ENCODE measurements at places on chromosomes 6 and 20.
A peak's percentile ranks its signal among the peaks of the same experiment; 100 is the strongest.

DNA sequence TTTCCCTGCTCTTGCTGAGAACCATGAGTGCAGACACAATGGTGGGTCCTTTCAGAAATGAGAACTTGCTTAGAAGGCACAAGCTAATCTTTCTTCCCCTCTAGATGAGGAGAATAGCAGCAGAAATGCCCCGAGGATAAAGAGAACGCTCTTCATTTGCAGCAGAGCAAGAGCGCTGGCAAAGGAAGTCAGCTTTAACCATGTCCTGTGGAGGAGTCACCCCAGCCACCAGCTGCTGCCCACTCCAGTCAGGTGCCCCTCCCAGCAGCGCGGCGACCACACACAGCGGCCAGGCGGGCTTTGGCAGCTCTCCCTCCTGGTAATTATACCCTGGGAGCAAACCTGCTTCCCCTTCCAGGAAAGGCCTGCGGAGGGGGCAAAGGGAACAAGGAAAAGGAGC lies 42.4 kb upstream of the EMILIN3 start:
- H3K27me3 ChIP-seq, result no peaks in the 10 kb centered on the region
- DNase-seq, result no peak
- no peak overlapping the region for H3K4me3 ChIP-seq
- H3K36me3 ChIP-seq, result peaks cover 86% of the 10 kb centered on the region
- H3K27ac ChIP-seq, result no peak overlapping the region

DNA sequence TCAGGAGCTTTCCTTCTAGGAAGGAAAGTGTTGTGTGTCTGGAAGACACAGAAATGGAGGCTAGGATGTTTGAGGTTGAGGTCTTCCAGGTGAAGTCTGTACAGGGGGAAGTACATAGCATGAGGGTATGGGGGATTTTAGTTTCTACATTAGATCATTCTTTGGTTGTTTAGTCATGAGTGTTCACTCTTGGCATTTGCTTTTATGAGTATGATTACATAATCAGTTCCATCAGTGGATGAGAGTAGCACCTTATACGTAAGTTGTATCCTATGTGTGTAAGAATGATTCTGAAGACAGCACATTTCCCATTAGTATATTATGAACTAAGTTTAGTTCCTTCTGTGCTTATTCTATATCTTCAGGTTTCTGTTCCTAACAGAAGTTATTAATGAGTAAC lies 1.9 kb downstream of the CDYL start:
- H3K36me3 ChIP-seq, result no peaks in the 10 kb centered on the region
- no peaks in the 10 kb centered on the region for H3K27me3 ChIP-seq
- peaks cover 18% of the 10 kb centered on the region for H3K4me1 ChIP-seq
- DNase-seq, result no peak
- H3K4me3 ChIP-seq, result no peak overlapping the region

- H3K4me3 ChIP-seq, result no peak overlapping the region
- H3K27me3 ChIP-seq, result no peaks in the 10 kb centered on the region
- peak; percentile 64 for DNase-seq
- no peaks in the 10 kb centered on the region for H3K36me3 ChIP-seq
- H3K4me1 ChIP-seq, result peaks cover 5% of the 10 kb centered on the region
- no peak overlapping the region for H3K27ac ChIP-seq
Measured at GRCh38 chr20:2172305-2173175, 70.9 kb downstream of the STK35 start.

DNA sequence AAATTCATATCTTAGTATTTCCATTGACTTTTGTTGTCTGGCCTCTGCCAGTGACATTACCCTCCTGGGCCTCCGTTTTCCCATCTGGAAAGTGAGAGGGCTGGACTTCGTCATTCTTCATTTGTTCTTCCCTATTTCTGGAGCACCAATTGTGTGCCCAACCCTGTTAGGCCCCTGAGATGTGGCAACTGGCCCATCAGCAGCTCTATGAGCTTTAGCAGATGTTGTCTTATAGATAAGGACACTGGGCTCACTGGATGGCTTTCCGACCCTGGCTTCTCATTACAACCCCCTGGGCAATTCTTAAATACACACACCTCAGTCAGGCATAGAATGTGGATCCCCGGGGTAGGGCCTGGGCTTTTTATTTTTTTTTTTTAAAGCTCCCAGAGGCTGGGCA lies 14.7 kb downstream of the PABPC1L start:
- peaks cover 22% of the 10 kb centered on the region for H3K36me3 ChIP-seq
- no peak for DNase-seq
- H3K27me3 ChIP-seq, result no peaks in the 10 kb centered on the region

DNA sequence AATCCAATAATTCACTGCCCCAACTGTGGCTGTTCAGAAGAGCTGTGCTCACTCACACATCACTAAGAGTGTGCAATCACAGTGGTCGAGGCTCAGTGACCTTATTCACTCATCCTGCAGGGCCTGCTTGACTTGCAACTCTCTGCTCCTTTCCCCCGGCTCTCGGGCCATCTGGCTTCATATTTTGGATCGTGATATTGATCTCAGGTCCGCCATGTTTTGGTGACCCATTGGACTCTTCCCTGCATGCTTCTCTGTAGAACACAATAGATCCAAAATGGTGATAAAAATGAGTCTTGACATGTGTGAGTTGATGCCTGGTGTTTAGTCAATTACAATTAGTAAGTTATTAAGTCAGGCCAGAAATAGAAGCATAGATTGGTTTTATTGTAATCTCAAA lies 313.9 kb upstream of the SOX4 start:
- no peak for DNase-seq
- H3K27ac ChIP-seq, result no peak overlapping the region
- H3K4me1 ChIP-seq, result no peaks in the 10 kb centered on the region
- H3K36me3 ChIP-seq, result no peaks in the 10 kb centered on the region
- no peaks in the 10 kb centered on the region for H3K27me3 ChIP-seq

DNA sequence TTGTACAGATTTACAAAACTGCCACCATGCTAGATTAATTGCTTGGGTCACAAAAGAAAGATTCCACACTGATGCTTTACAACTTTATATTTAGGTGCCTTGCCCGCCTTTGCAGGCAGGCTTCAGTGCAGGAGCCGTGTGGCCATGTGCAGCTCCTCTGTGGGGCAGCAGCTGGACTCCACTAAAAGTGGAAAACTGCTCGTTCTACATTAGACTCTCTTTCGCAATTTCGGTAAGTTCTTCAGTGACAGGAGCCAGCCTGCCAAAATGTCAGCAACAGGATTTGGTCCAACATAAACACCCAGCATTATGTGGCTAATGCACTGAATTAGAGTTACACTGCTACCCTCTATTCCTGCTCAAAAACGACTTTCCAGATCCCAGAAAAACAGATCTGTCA lies 174.4 kb upstream of the KCNK16 start:
- no peak overlapping the region for H3K27ac ChIP-seq
- no peaks in the 10 kb centered on the region for H3K4me1 ChIP-seq
- DNase-seq, result no peak
- H3K36me3 ChIP-seq, result no peaks in the 10 kb centered on the region
- peaks cover 5% of the 10 kb centered on the region for H3K27me3 ChIP-seq

- no peak overlapping the region for H3K27ac ChIP-seq
- H3K36me3 ChIP-seq, result no peaks in the 10 kb centered on the region
- no peaks in the 10 kb centered on the region for H3K4me1 ChIP-seq
- H3K27me3 ChIP-seq, result no peaks in the 10 kb centered on the region
Measured at GRCh38 chr6:74439123-74439811, 743.3 kb downstream of the CD109 start.

DNA sequence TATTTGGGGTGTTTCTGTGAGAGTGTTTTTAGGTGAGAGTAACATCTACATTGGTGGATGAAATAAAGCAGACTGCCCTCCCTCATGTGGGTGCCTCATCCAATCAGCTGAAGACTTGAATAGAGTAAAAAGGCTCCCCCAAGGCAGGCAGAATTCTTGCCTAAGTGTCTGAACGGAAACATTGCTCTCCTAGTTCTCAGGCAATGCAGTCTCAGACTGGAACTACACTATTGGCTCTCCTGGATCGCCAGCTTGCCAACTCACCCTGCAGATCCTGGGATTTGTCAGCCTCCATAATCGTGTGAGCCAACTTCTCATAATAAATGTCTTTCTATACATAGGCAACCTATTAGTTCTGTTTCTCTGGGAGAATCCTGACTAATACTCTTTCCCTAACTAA lies 5.5 kb upstream of the TMEM170B start:
- DNase-seq, result no peak
- no peak overlapping the region for H3K27ac ChIP-seq
- H3K36me3 ChIP-seq, result no peaks in the 10 kb centered on the region
- H3K4me1 ChIP-seq, result peaks cover 7% of the 10 kb centered on the region
- no peak overlapping the region for H3K4me3 ChIP-seq
- H3K27me3 ChIP-seq, result no peaks in the 10 kb centered on the region

GRCh38 chr6:154080461-154081189 lies 41.6 kb downstream of the OPRM1 start:
- no peaks in the 10 kb centered on the region for H3K36me3 ChIP-seq
- H3K27ac ChIP-seq, result no peak overlapping the region
- no peak overlapping the region for H3K4me3 ChIP-seq
- DNase-seq, result no peak

- no peak overlapping the region for H3K4me3 ChIP-seq
- no peak overlapping the region for H3K27ac ChIP-seq
- H3K36me3 ChIP-seq, result no peaks in the 10 kb centered on the region
Measured at GRCh38 chr6:104003803-104004516, 855.8 kb downstream of the HACE1 start.

DNA sequence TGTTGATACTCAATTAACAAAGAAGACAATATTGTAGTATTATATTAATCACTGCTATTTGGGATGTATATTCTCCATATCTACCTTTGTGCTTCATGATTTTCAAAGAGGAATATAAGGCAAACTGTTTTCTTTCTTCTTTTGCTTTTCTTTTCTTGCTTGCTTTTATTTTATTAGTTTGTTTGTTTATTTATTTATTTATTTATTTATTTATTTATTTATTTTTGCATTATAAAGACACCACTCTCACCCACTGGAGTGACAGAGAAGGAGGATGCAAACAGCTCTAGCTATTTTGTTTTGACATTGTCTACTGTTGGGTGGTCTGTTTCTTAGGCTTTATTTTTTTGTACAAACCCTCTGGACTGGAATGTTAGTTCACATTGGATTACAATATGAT lies 1352.7 kb downstream of the HACE1 start:
- H3K36me3 ChIP-seq, result no peaks in the 10 kb centered on the region
- no peaks in the 10 kb centered on the region for H3K4me1 ChIP-seq
- no peak overlapping the region for H3K4me3 ChIP-seq
- H3K27me3 ChIP-seq, result no peaks in the 10 kb centered on the region
- no peak for DNase-seq
- H3K27ac ChIP-seq, result no peak overlapping the region

DNA sequence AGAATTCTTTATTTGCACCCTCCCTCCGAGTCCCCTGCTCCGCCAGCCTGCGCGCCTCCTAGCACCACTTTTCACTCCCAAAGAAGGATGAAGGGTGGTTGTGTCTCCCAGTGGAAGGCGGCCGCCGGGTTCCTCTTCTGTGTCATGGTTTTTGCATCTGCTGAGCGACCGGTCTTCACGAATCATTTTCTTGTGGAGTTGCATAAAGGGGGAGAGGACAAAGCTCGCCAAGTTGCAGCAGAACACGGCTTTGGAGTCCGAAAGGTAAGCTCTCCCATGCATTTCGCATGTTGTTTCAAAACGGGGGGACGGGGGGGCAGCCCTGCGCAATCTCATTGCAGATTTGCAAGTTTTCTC lies 357 bp downstream of the PCSK2 start:
- H3K27ac ChIP-seq, result no peak overlapping the region
- no peaks in the 10 kb centered on the region for H3K4me1 ChIP-seq
- H3K36me3 ChIP-seq, result no peaks in the 10 kb centered on the region
- no peak overlapping the region for H3K4me3 ChIP-seq
- no peak for DNase-seq
- peaks cover 37% of the 10 kb centered on the region for H3K27me3 ChIP-seq

DNA sequence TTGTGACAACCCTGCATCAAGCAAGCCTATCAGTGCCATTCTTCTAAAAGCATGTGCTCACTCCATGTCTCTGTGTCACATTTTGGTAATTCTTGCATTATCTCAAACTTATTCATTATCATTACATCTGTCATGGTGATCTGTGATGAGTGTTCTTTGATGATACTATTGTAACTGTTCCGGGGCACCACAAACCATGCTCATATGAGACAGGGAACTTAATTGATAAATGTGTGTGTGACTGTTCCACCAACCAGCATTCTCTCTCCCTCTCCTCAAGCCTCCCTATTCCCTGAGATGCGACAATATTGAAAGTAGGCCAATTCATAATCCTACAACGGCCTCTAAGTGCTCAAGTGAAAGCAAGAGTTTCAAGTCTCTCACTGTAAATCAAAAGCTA lies 4.0 kb downstream of the HUS1B start:
- no peaks in the 10 kb centered on the region for H3K27me3 ChIP-seq
- peaks cover 10% of the 10 kb centered on the region for H3K36me3 ChIP-seq
- no peak overlapping the region for H3K27ac ChIP-seq
- no peak overlapping the region for H3K4me3 ChIP-seq
- no peak for DNase-seq
- H3K4me1 ChIP-seq, result no peaks in the 10 kb centered on the region

GRCh38 chr20:59032713-59033059 lies 551 bp upstream of the ATP5F1E start:
- peaks cover 59% of the 10 kb centered on the region for H3K36me3 ChIP-seq
- H3K4me1 ChIP-seq, result peaks cover 27% of the 10 kb centered on the region
- peak overlapping the region; percentile 81 for H3K27ac ChIP-seq
- no peaks in the 10 kb centered on the region for H3K27me3 ChIP-seq
- no peak for DNase-seq
- H3K4me3 ChIP-seq, result peak overlapping the region; percentile 76

- no peak overlapping the region for H3K4me3 ChIP-seq
- no peaks in the 10 kb centered on the region for H3K27me3 ChIP-seq
- H3K4me1 ChIP-seq, result no peaks in the 10 kb centered on the region
- DNase-seq, result no peak
- no peak overlapping the region for H3K27ac ChIP-seq
Measured at GRCh38 chr6:43939281-43940070, 169.5 kb downstream of the VEGFA start.

GRCh38 chr6:140812636-140813035 lies 1320.1 kb upstream of the GJE1 start:
- H3K27ac ChIP-seq, result no peak overlapping the region
- no peaks in the 10 kb centered on the region for H3K36me3 ChIP-seq
- no peak for DNase-seq
- no peak overlapping the region for H3K4me3 ChIP-seq

DNA sequence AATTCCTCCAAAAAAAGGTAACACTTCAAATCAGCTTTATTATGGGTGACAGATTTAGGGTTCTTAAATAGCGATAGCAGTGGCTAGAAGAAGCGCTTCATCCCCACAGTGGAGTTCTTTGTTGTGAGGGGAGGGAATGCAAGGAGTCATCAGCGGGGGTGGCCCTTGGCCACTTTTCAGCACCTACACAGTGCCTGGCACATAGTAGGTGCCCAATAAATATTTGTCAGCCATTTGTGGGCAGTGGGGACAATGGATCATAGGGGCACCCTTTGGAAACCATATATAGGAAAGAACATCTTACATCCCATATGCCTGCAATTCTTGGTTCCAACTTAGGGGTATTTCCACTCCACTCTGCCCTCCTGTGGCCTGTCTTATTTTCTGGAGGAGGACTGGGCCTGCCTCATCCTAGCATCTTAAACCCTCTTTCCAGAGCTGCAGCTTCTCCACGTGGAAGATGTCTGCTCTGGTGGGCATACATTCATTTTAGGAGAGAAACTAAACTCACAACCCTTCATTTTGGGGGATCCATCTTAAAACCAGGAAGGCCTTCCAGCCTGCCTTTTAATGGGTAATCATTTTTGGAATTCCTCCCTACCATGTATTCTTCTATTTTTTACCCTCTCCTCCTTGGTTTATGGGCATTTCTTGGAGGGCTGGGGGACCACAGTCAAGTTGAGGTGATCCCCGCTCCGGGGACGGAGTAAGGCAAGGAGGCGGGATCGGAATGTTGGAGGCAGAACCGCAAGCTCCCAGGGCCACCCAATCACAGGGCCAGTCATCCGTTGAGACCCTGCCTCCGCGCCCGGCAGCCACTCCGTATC lies 2.6 kb upstream of the GPSM3 start:
- H3K27me3 ChIP-seq, result no peaks in the 10 kb centered on the region
- DNase-seq, result no peak
- H3K4me1 ChIP-seq, result peaks cover 52% of the 10 kb centered on the region
- H3K27ac ChIP-seq, result peak overlapping the region; percentile 87

Data from CD4-positive, alpha-beta T cell (primary cell).